ENCODE measurements at places on chromosomes 5 and 9. TPM values are rescaled to one million over a fixed set of nuclear protein-coding genes. Genes with fewer than 3 reads are reported as not detected.

- no peak overlapping the region for H3K4me3 ChIP-seq
- H3K4me1 ChIP-seq: peaks cover 5% of the 10 kb centered on the region
- no peaks in the 10 kb centered on the region for H3K36me3 ChIP-seq
- H3K27ac ChIP-seq: no peak overlapping the region
- DNase-seq: peak; percentile 65
These were observed 99.5 kb upstream of the LMX1B start for GRCh38 chr9:126514037-126514821.

GRCh38 chr9:108444400-108445358 lies 411.1 kb downstream of the ACTL7B start:
- H3K27me3 ChIP-seq: no peaks in the 10 kb centered on the region
- no peak overlapping the region for H3K27ac ChIP-seq
- DNase-seq: no peak
- no peaks in the 10 kb centered on the region for H3K4me1 ChIP-seq

Gene CCNO
- not detected for total RNA-seq

Gene OMD
- 0.56 TPM for total RNA-seq

Gene SELENOP
- 2,891 TPM for total RNA-seq

Data from right lobe of liver (tissue), 6 donors.